Mesothelial cell of epicardium (in vitro differentiated cells): ENCODE measurements at places on chromosomes 12 and 14.

GRCh38 chr12:89481213-89481914, 43.2 kb downstream of the GALNT4 start:
- DNase-seq, result no peak

- DNase-seq, result no peak
Measured at GRCh38 chr14:81289516-81289915, 68.8 kb upstream of the GTF2A1 start.

- no peak for DNase-seq
Measured at GRCh38 chr14:103232831-103233319, 101.2 kb upstream of the EIF5 start.

DNA sequence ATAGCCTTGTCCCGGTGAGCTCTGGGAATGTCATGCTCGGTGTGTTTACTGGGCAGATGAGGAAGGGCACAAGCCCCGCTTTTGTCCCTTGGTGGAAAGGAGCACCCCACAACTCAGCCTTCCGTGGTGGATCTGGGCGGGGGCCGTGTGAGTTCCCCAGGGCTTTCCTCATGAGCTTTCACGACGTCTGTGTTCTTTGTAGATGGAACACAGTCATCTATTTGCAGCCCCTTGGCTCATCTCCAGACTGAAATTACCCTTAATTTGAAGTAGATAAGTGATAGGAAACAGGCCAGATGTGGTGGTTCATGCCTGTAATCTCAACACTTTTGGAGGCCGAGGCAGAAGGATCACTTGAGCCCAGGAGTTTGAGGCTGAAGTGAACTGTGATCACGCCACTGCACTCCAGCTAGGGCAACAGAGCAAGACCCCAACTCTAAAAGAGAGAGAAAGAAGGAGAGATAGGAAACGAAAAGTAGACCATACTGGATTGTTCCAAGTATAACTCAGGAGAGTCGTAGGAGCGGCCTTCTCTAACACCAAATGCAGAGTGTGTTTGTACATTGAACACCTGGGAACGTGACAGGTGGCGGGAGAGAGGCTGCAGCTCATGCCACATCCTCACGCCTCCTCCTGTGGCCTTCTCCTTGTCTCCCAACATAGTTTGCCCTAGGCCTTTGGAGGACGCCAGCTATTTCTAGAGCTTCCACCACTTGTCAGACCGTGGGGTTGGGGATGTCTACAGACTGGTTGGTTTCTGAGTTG, 8.8 kb downstream of the P2RX4 start:
- no peak for DNase-seq

GRCh38 chr14:103393676-103394626, 8.7 kb downstream of the MARK3 start:
- DNase-seq, result no peak

DNA sequence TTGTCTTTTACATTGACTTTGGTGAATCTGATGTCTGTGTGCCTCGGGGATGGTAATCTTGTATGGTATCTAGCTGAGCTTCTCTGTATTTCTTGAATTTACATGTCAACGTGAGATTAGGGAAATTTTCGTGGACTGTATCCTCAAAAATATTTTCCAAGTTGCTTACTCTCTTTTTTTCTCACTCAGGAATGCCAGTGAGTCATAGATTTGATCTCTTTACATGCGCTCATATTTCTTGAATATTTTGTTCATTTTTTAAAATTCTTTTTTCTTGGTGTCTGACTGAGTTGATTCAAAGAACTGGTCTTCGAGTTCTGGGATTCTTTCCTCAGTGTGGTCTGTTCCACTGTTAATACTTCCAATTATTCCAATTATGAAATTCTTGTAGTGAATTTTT, 207.7 kb downstream of the RAD51B start:
- DNase-seq, result no peak

- no peak for DNase-seq
Measured at GRCh38 chr12:72522411-72522810, 250.2 kb downstream of the TRHDE start.

GRCh38 chr12:26242683-26243082, 47.3 kb downstream of the SSPN start:
- DNase-seq, result no peak

- peak; percentile 74 for DNase-seq
Measured at GRCh38 chr14:68628605-68629310, 164.1 kb downstream of the ZFP36L1 start.

DNA sequence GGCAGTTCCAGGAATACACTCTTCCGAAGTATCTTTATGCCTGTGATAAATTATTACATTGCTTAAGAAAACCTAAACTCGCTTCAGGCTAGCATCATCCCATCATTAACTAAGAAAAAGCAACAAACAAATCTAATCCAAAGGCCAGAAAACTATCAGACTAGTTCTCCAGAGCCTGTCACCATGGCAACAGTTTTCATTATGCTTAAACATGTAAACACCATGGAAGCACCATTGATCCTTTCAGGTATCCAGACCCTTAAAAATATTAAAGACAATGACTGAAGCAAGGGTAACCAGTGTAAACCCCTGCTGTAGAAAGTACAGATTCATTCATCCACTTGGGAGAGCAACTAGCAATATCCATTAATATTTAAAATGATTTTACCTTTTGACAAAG, 9.8 kb downstream of the DAD1 start:
- no peak for DNase-seq

- DNase-seq, result no peak
Measured at GRCh38 chr14:72476657-72477499, 417.0 kb downstream of the DPF3 start.

GRCh38 chr12:58291106-58291505, 349.7 kb downstream of the ATP23 start:
- no peak for DNase-seq

DNA sequence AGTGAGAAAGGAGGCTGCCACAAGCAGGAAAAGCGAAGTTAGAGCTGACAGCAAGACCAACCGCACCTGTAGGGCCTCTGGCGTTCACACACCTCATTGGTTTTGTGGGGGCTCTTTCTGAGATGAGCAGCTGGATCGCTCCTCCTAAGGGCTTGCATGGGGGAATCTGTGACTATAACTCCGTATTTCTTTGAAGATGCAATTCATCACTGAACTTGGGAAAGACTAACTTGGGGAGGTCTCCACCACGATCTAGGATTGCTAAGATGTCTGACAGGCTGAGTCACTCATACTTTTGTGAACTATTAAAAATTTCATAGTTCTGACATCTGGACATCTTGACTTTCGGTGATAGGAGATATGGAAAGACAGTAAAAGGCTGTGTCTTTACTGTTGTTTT, 173.6 kb downstream of the ETV6 start:
- no peak for DNase-seq

- no peak for DNase-seq
Measured at GRCh38 chr12:53924521-53925405, 13.9 kb upstream of the HOXC13 start.

DNA sequence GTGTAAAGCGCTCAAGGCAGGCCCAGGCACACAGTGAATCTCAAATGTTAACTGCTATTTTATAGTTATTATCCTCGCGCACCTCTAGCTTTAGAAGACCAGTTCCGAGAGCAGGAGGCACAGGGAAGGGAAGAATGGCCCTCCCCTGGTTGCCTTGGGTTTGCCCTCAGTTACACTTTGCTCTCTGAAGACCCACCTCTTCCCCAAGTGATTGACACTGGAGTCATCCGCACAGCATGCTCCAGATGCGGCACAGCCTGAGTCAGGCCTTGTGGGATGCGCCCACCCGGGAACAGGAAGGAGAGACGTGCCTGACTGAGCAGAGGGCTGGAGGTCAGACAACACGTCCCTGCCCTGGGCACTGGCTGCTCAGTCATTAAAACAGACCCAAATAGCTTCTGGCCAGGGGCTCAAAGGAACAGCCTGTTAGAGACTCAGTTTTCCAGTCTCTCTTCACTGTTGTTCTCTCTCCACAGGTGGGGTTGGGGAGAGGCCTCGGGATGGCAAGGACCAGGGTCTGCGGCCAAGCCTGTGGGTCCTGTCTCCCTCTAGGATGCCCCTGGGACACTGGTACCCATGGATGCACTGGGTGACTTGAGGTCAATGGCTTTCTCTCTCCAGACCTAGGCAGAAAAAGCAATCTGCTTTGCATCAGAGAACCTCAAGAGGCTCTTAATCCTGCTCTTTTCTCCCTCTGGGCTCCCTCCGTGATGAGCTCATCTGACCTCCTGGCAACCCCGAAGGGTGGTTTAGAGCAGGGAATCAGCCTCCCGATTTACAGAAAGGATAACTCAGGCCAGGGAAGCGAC, 13.6 kb upstream of the MLXIP start:
- no peak for DNase-seq

DNA sequence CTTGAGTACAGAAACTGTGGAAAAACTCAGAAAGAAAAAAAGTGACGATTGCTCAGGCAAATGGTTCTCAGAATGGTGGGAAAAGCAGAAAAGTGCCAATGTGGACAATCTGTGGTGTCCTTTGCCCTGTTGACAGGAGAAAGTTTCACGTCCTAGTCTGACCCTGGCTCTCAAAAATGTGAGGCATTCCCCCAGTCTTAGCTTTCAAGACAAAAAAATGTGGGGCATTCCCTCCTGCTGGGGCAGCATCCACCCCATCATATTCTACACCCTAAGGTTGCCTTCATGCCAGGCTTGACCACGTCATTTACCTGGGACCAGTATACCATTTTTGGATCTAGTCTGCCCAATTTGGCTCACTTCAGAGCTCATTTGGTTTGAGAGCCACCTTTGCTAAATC, 20.7 kb upstream of the ANAPC7 start:
- DNase-seq, result no peak

DNA sequence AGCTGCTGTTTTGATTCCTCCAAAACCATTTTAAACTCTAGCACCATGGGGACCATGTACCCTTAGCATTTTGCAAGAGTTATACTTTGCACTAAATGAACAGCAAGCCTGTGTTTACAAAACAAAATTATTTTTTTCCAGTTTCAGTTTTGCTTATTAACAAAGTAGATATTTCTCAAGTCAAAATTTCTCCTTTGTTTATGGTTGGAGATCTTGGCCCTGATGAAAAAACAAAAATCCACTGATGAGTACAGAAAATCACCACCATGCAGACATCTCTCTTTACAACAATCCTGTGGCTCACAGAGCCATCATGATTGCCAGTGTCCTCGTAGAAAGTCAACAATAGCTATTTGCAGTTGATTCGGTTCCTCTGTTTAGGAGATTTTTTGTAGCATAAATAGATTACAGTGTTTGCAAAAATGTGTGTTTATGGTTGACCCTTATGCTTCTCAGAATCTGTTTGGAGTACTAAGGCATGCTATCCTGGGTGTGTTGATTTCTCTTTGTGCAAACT, 201.1 kb upstream of the NUDT4 start:
- DNase-seq, result no peak

DNA sequence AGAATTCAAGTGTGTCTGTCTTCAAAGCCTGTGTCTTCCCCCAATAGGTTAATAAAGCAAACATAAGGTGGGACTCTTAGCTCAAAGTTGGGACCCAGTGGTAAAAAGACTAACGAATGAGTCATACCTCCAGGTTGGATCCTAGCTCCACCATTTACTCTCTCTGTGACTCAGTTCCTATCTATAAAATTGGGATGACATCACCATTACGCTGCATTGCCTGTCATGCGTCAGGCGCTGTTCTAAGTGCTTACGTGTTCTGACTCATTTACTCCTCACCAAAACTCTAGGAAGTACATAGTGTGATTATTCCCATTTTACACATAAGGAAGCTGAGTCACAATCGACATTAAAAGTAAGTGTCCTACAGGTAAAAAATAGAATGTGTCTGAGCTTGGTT, 915.8 kb downstream of the VRK1 start:
- no peak for DNase-seq

- DNase-seq, result no peak
Measured at GRCh38 chr14:58584383-58584782, 53.4 kb upstream of the DACT1 start.

DNA sequence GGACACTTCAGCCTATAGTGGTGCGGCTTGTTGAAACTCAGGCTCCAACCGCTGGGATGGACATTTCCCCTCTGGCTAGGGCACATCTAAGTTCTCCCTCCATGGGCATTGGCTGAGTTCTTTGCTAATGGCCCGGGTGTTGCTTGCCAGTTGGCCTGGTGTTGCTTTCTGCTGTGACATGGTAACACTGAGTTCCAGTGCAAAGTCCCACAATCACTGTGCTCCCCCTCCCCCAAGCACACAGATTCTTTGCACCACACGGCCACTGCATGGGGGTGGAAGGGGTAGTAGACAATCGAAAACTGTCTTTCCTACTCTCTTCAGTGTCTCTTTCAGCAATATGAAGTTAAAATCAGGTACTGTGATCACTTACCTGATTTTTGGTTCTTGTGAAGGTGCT, 308.2 kb downstream of the FUT8 start:
- DNase-seq, result no peak

DNA sequence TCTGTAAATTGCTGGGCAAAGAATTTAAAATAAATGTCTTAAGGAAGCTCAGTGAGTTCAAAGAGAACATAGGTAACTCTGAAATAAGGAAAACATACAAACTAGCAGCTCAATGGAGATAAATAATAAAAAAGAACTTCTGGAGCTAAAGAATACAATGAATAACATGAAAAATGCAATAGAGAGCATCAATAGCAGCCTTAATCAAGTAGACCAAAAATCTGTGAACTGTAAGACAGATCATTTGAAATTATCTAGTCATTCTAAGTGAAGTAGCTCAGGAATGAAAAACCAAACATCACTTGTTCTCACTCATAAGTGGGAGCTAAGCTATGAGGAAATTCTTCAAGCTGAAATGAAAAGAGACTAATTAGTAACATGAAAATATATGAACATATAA, 5.8 kb upstream of the ABCC9 start:
- DNase-seq, result no peak
